ENCODE measurements at places on chromosomes 6 and 20. TPM values are rescaled to one million over a fixed set of nuclear protein-coding genes. Genes with fewer than 3 reads are reported as not detected.

DNA sequence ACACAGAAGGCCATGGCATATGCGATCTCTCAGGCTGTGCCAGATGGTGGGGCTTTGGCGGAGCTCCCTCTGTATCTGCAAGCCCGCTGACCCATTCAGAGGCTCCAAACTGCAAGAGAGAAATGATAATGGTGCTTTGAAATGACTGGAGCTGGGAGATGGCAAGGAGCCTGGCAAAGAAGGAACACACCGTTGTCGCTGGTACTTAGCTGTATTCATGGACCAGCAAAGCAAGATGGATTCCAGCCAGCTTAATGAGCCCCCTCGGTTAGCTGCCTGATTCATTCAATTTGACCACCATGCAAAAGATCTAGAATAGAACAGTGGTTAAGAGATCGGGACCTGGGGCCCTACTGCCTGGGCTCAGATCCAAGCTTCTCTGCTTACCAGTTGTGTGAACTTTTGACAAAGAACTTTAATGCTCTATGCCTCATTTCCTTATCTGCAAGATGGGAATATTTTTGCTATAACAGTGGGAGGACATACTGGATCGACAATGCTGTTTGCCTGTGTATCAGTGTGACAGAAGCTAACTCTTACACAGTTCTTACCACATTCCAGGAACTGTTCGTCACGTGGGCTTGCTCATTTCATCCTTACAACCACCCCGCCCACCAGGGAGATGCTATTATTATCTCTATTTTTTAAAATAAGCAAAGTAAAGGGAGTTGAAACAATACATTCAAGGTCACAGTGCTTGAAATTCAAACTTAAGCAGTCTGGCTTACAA, 317.8 kb upstream of the SULF2 start:
- peak; percentile 8 for DNase-seq

PDYN gene
- not detected for total RNA-seq

GTSF1L gene
- not detected for total RNA-seq

- no peak for DNase-seq
Measured at GRCh38 chr6:100455230-100456124, 9.2 kb downstream of the SIM1 start.

DNA sequence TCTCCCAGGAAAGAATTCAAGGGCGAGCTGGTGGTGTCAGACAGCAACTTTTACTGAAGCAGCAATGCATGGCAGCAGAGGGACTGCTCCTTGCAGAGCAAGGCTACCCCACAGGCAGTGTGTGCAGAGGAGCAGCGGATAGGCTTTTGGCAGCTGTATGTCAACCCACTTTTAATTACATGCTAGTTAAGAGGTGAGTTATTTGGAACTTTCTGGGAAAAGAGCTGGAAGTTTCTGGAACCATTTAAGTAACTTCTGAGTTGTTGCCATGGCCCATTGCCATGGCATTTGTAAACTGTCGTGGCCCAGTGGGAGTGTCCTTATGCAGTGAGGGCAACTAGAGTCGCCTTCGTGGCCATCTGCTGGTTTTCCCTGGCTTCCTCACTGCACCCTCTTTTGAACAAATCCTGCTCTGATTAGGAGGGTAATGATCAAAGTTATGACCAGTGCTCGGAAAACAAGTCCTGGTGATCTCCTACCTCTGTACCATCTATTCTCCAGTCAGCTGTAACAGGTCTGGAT, 34.0 kb downstream of the BPIFB4 start:
- no peak for DNase-seq

NDRG3 gene
- 23.1 TPM for total RNA-seq

DNA sequence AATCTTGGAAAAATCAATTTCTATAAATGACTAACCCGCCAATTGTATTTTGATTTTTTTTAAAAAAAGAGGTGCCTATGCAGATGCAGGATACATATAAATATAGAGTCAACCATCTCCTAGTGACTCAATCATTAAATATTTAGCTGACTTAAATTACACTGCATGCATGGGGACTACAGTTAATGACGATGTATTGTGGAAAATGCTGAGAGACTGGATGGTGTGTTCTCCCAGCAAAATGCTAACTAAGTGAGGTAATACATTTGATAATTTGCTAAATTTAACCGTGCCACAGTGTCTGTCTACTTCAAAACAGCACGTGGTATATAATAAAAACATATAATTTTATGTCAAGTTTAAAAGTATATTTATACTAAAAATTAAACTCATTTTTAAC, 341.6 kb downstream of the PRKN start:
- no peak for DNase-seq

BNIP5 gene
- not detected for total RNA-seq

GRCh38 chr6:37607944-37608343, 89.7 kb downstream of the MDGA1 start:
- peak; percentile 49 for DNase-seq

GRCh38 chr20:3407040-3407770, at the start of gene DNAAF9:
Gene DNAAF9 (minus strand): TSS chr20:3407669. CDS start chr20:3407557, 112 bp downstream.
- peak; percentile 61 for DNase-seq

GRCh38 chr6:105573138-105573537, 170.3 kb upstream of the PREP start:
- peak; percentile 19 for DNase-seq

DNA sequence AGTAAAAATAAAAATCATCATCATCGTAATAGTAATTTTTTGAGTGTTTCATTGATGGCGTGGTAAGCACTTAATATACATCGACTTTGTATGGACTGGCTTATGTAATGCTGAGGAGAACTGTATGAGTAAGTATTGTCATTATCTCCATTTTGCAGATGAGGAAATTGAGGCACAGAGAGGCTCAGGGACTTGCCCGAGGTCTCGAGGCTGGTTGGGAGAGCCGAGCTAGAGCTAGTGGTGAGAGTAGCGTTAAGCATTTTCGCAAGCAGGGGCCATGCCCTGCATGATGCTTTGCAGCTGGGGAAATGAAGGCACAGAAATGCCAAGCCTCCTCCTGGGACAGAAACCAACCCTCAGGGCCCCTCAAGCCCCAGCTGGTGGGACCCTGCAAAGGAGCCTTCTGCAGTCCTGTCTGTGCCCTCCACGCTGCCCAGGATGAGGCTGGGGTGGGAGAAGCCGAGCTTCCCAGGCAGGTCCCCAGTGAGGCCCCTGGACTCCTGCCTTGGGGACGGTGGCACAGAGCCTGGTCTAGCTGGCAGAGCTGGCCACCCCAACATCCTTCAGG, 31.1 kb upstream of the STX16 start:
- no peak for DNase-seq
